ENCODE measurements at places on chromosomes 5 and 9.

- no peak for DNase-seq
These were observed 88.1 kb upstream of the RNF180 start for GRCh38 chr5:64077589-64077988.

DNA sequence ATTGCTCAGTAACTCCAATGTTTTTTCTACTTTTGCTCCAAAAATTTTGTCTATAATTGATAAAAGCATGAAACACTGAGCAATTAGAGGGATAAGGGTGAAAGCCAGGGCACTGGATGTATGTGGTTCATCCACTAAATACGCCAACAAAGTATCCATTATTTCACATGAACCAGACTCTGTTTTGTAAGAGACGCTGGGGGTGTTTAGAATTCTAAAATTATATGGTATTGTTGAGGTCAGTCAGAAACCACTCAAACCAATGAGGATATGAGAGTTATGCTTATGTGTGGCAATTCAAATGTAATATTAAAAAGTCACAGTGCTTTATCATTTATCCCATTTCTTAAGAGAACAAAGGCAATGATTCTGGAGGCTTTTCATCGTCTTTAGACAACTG, 220.2 kb downstream of the EFNA5 start:
- DNase-seq, result no peak

- no peak for DNase-seq
These were observed 44.4 kb upstream of the AFAP1L1 start for GRCh38 chr5:149227168-149227826.

DNA sequence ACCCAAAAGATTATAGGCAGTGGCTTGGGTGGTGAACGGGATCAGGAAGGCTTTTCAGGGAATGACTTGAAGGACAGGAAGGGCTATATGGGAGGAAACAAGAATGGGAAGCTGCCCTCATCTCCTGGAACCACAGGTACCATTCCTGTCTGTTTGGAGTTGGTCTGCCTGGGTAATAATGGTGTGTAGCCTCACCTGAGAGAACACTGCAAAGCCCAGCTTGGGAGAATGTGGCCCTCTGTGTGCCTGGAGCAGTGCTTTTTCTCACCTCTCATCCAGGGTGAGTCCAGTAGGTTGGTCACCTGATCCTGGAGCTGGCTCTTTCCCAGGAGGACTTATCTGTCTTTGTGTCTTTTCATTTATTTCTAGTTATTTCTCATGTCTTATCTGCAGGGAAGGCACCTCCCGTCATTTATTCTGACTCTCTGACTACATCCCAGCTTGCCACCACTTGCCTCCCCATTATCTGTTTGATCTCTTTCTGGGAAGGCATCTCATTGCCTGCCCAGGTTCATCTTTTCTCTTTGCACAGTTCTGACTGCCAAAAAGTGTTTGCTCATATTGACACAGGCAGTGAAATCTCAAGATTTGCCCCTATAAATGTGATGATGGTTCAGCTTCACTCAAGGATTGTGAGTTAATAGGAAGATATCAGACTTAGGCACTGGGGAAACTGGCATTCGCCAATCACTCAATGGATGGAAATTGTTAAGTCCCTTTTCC, 22.5 kb upstream of the OR2S2 start:
- no peak for DNase-seq

GRCh38 chr5:103111468-103111867, 8.5 kb downstream of the GIN1 start:
- no peak for DNase-seq

DNA sequence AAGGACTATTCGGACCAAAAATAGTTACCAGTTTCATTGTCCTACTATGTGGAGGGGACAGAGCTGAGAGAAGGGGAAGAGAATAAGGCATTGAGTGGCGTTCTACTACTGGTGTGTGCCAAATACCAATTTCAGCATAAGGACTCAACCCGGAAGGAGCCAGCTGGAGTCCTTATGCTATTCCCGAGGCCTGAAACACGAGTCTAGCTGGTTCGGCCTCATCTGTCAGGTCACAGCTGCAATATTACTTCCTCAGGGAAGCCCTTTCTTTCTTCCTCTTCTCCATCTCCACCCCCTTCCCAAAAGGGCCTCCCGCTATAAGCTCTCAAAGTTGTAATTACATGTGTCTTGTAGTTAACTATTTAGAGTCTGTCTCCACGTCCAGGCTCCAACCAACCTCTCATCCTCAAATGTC, 20.5 kb upstream of the FER start:
- DNase-seq, result no peak

GRCh38 chr5:103126557-103126956, 6.5 kb downstream of the PPIP5K2 start:
- no peak for DNase-seq

Measured in stimulated activated CD8-positive, alpha-beta memory T cell treated with anti-CD3 and anti-CD28 coated beads, Interleukin-15, amount 100 ng/mL, for 1 hour (primary cell).